ENCODE measurements at places on chromosomes 12 and 14.

DNA sequence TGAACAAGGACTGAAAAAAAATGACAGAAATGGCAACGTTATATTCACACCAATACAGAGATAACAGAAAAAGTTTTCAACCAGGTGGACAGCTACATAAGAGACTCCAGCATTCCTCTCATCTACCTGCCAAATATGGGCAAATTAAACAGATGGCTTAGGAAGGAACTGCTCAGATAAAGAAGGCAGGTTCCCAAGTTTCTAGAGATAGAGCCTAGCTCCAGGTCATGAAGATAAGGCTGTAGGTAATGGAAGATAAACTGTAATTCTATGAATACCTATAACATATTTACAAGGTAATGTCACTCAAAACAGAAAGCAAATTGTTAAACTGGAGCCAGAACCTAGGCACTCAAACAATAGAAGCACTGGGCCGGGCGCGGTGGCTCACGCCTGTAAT is 42.5 kb downstream of the GIT2 start:
- DNase-seq: no peak

DNA sequence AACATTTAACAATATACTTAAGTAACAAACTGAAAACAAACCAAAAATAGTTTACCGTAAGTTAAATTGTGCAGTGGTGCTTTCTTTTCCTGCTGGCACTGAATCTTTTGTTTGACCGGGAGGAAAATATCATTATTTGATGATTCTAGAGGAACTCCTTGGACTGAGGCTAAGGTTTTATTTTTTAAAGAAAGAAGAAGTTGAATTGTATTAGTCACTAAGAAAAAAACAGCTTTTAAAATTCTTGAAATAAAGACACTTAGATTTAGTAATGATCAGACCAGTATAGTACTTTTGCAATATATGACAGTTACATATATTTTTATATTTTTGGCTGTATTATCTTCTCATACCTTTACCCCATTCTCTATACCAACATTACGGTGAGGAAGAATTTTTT is 10.3 kb downstream of the MIS18BP1 start:
- DNase-seq: no peak

GRCh38 chr12:43599708-43600107 is 47.7 kb upstream of the ADAMTS20 start:
- DNase-seq: no peak

- DNase-seq: no peak
These were observed 3.2 kb upstream of the VDR start for GRCh38 chr12:47907851-47908454.

GRCh38 chr14:101404426-101405170 is 156.7 kb upstream of the DIO3 start:
- DNase-seq: no peak

- no peak for DNase-seq
These were observed 659.5 kb downstream of the TMEM121 start for GRCh38 chr14:106185837-106186233.

GRCh38 chr12:5588591-5588990 is 156.7 kb downstream of the NTF3 start:
- DNase-seq: no peak

Data from NCI-H2171 treated with DMSO at 0.1 percent for 48 hours (cell line).